ENCODE measurements at places on chromosomes 7 and 10. TPM values are rescaled to one million over a fixed set of nuclear protein-coding genes. Genes with fewer than 3 reads are reported as not detected.

DNA sequence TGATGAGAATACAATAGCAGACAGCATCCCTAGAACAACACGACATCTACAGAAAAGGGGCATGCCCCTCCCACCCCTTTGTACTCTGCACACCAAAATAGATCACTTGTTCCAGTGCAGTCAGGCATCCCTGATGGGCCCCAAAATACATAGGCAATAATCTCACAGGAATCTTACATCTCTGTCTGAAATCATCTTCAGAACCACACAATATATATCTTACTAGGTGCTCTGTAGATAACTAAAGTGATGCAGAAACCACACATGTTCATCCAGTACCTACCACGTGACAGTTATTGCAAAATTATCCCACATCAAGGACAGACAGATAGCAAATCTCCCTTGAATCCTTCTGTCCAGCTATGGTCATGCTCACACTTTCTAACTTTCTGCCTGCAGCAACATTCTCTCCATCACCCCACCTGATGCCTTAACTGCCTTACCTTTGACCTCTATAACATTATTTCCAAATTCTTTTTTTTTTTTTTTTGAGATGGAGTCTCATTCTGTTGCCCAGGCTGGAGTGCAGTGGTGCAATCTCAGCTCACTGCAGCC is 30.7 kb downstream of the ST8SIA6 start:
- no peaks in the 10 kb centered on the region for H3K36me3 ChIP-seq
- H3K27ac ChIP-seq: no peak overlapping the region
- peak; percentile 4 for DNase-seq

GRCh38 chr7:497946-498655 is 21.5 kb downstream of the PDGFA start:
- no peak for DNase-seq
- H3K27ac ChIP-seq: no peak overlapping the region
- H3K4me3 ChIP-seq: no peak overlapping the region
- no peaks in the 10 kb centered on the region for H3K27me3 ChIP-seq
- no peaks in the 10 kb centered on the region for H3K36me3 ChIP-seq

GRCh38 chr10:49837685-49838084 is 75.6 kb upstream of the OGDHL start:
- H3K4me1 ChIP-seq: no peaks in the 10 kb centered on the region
- H3K36me3 ChIP-seq: peaks cover 12% of the 10 kb centered on the region
- no peak overlapping the region for H3K27ac ChIP-seq
- no peak overlapping the region for H3K4me3 ChIP-seq
- DNase-seq: no peak

Gene PCLO
- not detected for total RNA-seq
